Activated CD4-positive, alpha-beta T cell treated with anti-CD3 and anti-CD28 coated beads, Interleukin-2, amount 50 U/mL, for 24 hours (primary cell): ENCODE measurements at places on chromosomes 1 and 21.
A peak's percentile ranks its signal among the peaks of the same experiment; 100 is the strongest.

DNA sequence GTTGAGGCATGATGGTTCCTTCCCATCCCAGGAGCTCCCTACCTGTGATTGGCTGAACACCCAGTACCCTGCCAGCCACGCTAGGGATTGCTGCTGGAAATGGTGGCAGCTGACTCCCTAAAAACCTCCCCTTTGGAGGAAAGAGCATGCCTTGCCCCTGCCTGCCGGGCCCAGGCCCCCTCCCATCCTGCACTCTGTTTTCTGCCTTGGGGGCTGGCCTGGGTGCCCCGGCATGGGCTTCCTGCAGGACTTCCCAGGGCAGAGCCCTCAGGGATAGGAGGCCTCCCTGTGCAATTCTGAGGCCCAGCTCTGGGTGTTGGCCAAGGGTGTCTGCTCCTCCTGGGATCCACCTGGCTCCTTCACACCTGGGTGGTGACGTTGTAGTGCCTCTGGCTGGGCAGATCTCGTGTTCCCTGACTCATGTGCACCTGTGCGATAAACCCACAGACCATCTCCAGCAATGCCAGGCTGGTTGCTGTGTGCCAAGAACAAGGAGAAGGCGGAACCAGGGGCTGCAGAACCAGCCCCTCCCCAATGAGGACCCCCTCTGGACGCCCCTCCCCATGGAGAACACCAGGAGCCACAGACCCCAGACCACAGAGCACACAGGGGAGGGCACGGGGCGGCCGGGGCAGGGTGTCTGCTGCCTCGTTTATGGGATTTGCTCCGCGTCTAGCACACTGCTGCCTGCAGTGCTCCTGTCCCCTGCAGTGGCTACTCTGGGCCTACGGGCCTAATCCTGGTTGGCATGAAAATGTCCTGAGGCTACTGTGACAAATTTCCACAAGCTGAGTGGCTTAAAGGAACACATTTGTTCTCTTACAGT lies 13.6 kb downstream of the CSTB start:
- DNase-seq: no peak

DNA sequence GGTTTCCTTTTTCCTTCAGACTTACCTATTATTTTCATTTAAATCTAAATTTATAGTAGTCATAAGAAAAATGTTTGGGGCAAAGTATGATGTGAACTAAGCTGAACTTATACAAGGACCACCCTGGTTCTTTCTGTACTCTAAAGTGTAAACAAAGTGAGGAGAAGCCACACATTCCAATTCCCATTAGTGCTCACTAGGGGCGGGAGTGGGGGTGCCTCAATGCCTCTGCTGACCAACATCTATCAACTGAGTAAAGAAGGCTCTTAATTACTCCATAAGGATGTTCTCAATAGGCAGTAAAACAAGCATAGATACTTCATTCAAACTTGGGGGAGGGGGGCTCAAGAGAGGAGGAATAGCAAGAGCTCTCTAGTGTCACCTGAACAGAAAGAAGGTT lies 151.7 kb downstream of the CDC42BPA start:
- no peak for DNase-seq

DNA sequence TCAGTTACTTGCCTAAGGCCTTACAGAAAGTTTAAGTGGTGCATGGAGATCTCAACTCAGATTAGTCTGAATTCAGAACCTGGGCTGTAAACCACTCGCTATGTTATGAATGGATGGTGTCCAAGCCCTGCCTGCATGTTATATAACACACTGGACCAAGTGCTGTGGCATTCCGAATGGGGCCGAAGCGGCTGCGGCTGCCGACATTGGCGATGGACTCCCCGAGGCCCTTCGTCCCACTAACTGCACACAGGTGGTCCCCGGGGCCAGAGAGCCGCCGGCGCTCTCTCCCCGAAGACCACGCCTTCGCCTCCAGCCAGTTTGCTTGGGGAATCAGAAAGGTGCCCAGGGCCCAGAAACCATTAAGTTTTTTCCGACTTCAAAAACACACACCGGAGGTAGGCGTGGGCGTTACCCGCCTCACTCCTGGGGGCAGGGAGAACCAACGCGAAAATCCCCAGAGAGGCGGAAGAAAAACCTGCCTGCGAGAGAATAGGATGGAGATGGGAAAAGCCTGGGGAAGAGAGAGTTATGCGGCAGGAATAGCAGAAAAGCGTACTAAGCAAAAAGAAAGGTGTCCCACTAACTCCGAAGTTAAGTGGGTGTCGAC lies 579 bp upstream of the TENT5C start:
- DNase-seq: no peak

GRCh38 chr1:116308276-116308675 lies 64.8 kb upstream of the ATP1A1 start:
- no peak for DNase-seq

- peak; percentile 89 for DNase-seq
Observed at GRCh38 chr1:234963180-234963903, 165.3 kb downstream of the TOMM20 start.

DNA sequence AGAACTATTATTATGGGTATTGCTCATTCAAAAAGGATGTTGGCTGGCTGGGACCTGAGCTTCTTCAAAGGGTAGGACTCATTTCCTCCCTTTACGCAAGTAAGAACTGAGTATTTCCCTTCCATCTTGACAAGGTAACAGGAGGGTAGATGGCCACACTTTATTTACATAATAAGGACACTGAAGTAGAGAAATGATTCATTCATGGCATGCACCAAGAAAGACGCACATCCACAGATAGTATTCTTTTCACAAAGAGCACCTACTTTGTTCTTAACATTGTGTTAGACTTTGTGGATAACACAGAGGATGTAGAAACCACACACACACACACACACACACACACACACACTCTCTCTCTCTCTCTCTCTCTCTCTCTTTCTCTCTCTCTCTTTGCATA lies 82.9 kb downstream of the FAM78B start:
- no peak for DNase-seq

DNA sequence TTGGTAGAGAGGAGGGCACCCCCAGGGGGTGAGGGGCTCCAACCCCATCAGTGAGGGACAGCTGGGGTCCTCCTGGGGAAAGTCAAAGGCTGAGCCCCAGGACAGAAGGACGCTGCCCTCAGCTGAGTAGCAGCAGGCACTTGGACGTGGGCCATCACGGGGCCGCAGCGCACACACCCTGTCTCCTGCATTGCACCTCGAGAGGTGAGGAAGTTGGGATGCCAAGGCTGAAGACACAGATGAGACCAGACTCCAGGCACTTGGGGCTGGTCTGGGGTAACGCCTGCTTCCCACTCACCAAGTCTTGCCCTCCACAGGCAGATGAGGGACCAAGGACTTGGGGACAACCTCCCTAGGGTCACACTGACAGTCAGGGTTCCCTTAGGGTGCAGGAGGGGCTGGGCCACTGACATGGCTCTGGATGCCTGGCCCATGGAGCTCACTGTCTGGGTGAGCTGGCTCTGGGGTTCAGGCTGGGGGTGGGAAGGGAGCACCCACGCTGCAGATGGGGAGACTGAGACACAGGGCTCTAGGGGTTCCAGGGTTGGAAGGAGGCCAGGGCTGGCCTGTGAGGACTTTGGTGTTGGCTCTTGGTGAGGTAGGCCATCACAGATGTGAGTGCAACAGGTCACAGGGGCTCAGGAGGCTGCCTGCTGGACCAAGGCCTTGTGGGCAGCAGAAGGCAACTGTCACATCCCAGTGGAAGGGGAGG lies 16.6 kb upstream of the ZNF678 start:
- DNase-seq: no peak

GRCh38 chr1:20233866-20234265 lies 47.5 kb upstream of the PLA2G2C start:
- no peak for DNase-seq

GRCh38 chr1:187877220-187877619 lies 1048.5 kb downstream of the PLA2G4A start:
- DNase-seq: no peak

DNA sequence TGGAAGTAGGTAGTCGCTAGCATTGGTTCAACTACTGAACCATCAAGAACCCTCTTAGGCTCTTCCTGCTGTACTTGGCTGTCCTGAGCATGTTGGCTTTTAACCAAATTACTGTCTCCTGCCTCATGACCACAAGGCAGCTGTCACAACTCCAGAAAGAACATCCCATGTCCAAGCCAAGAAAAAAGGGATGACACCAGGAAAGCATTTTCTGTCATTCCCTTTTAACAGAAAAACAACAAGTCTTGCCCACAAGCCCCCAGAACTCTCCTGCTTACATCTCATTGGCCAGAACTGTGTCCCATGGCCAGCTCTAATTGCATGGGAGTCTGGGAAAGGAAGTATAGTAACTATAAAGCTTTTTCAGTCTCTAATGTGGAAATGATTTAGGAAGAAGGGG lies 2.4 kb upstream of the RNU5D-1 start:
- no peak for DNase-seq

GRCh38 chr1:9384128-9384527 lies 91.4 kb downstream of the SPSB1 start:
- DNase-seq: no peak

DNA sequence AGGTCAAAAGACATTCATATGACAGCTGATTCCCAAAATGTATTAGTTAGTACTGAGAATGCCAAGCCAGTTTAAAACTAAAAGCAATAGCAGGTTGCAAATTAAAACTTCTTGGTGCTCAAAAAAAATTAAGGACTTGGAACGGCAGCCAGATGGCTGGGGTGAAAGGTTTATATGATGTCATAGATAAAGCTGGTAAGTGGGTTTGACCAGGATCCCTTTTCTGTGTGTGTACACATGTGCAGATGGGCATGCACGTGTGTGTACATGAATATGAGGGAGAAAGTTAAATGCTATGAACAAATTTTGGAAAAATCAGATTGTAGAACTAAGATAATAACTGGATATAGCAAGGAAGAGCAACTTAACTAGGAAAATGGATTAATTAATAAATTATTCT lies 39.1 kb upstream of the DPH5 start:
- no peak for DNase-seq

- DNase-seq: no peak
Observed at GRCh38 chr1:43005460-43006361, 47.0 kb upstream of the SLC2A1 start.

DNA sequence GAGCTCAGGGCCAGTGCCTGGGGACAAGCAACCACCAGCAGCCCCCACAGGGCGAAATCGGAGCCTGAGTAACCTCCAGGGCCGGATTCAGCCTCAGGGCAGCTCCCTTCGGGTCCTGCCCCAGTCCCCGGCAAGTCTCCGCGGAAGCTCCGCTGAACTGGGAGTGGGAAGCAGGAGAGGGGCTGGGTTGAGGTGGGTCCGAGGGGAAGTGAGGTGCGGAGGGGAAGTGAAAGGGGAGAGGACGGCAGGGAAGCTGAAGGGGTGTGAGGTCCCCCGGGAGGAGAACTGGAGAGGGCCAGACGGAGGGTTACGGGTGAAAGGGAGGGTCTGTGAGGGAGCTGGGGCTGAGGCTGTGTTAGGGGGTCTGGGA lies 560 bp downstream of the PADI2 start:
- no peak for DNase-seq

GRCh38 chr1:221203224-221204054 lies 324.2 kb downstream of the HLX start:
- peak; percentile 9 for DNase-seq

DNA sequence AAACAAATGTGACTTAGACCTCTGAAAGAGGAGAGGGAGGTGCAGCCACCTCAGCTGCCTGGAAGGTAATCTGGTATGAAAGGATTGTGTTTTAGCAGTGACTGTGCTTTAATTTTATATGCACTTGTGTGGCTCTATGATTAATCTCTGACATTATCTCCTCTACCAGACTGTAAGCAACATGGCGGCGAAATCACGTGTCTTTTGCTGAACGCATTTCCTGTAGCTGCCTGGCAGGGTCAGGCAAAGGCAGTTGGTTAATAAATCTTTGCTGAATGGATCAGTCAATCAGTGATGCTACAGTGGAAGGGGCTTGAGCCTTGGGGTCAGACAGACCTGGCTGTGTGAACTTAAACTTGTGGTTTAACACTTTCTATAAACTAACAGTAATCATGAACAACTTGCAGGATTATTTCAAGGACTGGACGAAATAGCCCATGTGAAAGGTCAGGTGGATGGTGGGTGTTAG lies 96.9 kb downstream of the ADSS2 start:
- DNase-seq: no peak

- DNase-seq: no peak
Observed at GRCh38 chr21:28485301-28486022, 507.2 kb downstream of the LTN1 start.
